Fibroblast of skin of right quadriceps (primary cell): ENCODE measurements at places on chromosomes 1 and 21.

DNA sequence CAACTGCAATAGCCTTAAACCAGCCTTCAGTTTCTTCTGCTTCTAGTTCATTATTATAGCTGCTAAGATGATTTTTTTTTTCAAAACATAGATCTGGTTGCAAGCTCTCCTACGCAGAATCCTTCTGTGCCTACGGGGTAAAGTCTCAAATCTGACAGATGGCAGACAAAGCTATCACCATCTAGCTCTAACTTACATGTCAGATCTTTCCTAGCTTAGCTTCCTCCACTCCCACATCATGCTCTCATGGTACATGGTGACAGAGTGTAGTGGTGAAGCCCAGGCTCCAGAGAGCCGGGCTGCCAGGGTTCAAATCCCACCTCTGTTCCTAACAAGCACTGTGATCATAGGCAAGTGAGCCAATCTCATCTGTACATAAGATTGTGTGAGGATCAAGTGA, 24.2 kb upstream of the GUCA2B start:
- no peak for DNase-seq

- DNase-seq: no peak
Measured at GRCh38 chr1:44798481-44799365, 1.5 kb upstream of the PLK3 start.

GRCh38 chr1:232357416-232357815, 272.5 kb downstream of the SIPA1L2 start:
- peak; percentile 77 for DNase-seq

DNA sequence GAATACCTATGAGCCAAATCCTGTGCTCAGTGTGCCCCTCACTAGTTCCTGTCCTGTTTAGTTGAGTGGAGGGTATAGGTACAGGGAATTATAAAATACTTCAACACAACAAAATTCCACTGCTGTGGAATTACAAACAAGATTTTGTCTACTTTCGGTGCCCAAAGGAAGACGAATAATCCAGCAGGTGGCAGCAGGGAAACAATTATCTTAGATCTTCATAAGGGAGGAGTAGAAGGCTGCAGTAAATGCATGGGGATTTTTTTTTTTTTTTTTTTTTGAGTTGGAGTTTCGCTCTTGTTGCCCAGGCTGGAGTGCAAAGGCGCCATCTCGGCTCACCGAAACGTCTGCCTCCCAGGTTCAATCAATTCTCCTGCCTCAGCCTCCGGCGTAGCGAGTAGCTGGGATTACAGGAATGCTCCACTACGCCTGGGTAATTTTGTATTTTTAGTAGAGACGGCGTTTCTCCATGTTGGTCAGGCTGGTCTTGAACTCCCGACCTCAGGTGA, 2.0 kb upstream of the PIP5K1A start:
- DNase-seq: peak; percentile 88

DNA sequence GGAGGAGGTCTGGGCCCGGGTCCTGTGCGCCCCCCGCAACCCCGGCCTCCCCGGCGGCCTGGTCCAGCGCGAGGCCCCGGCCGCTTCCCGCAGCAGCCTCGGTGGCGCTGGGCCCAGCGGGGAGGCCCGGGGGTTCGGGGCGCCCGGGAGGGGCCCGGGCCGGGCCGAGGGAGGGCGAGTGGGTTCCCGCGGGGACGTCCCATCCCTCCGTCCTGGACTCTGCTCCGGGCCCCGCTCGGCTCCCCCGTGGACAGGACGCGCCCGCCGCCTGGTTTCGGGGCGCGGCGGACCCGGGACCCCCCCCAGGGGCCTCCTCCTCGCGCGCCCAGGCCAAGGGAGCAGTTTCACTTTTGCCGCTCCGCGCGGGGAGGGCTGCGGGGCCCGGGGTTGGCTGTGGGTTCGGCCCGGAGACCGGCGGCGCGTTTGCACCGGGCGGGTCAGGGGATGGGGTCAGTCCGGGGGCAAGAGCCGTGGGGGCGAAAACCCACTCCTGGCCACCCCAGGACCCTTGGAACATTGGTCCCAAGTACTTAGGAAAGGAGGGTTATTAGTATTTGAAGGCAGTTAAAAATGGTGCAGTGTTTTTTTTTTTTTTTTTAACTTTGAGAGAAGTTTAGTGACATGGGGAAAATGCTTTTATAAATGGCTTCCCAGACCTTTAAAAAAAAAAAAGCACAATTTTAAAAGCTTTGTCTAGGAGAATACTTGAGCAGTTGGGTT, 677 bp downstream of the AGPAT3 start:
- peak; percentile 18 for DNase-seq

- no peak for DNase-seq
Measured at GRCh38 chr1:185249563-185249962, 67.5 kb downstream of the IVNS1ABP start.

DNA sequence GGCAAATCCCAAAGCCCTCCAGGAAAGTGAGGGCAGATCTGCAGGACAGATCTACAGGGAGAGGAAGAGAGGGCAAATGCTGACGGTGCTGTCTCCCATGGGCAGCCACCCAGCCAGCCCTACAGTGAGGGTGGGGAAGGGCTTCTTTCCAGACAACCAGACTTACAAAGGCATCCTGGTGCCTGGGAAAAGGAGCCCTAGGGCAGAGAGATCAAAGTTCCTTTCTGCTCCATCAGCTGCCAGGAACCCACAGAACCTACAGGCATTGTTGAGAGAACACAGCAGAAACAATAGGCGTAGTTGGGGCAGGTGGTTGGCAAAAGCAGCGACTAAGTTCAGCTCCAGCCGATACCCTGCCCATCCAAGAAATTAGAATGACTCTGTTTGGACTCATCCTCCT, 332.4 kb downstream of the KCNH1 start:
- no peak for DNase-seq
